ENCODE measurements at places on chromosomes 13 and 19.

GRCh38 chr13:26628706-26629105 lies 71.2 kb downstream of the WASF3 start:
- DNase-seq, result peak; percentile 27

DNA sequence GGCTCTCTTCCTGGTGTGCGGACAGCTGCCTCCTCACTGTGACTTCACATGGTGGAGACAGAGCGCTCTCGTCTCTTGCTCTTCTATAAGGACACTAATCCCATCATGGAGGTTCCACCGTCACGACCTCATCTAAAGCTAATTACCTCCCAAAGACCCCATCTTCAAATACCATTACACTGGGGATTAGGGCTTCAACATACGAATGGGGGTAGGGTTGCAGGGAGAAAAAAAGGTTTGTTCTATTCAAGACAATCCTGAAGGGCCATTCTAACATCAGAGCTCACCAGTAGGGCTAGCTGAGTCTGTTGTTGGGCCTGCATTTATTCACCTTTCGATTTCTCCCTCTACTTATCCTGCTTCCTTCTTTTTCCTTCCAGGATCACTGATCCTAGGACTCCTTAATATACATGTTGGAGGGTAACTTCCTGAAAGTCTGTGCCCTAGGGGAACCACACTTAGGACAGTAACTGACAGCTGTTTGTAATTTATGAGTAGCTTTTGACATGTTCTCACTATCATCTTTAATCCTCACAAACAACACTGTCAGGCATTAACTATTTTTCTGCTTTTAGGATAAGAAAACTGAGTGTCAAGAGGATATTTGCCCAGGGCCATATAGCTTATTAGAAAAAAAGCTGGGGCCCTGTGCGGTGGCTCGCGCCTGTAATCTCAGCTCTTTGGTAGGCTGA lies 18.8 kb upstream of the GTF2F2 start:
- DNase-seq, result no peak

- DNase-seq, result no peak
Measured at GRCh38 chr13:105982219-105982930, 553.1 kb downstream of the EFNB2 start.

GRCh38 chr19:43812259-43812658 lies 10.0 kb upstream of the LYPD5 start:
- DNase-seq, result no peak

GRCh38 chr13:20676213-20676612 lies 27.3 kb upstream of the IL17D start:
- no peak for DNase-seq

- peak; percentile 69 for DNase-seq
Measured at GRCh38 chr13:73189362-73189761, 130.6 kb downstream of the KLF5 start.

- peak; percentile 36 for DNase-seq
Measured at GRCh38 chr19:41205995-41206394, 13.0 kb downstream of the CYP2S1 start.
